ENCODE measurements at places on chromosomes 3 and 15.

DNA sequence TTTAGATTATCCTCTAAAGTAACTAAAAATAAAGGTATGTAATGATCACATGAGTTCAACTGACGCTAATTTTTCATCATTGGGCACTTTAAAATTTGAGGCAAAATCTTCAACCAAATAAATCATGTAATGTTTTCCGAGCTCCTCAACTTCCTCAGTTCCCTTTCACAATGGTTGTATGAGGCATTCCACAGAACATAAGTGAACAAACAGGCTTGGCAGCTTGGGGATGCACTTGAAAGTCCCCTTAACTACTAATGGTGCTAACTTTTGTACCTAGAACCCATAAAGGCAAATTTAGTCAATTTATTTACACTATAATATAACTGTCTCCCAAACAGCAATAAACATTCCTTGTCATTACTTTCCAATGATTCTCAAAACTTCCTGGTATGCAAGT, 1137.9 kb downstream of the ROBO2 start:
- DNase-seq = no peak
- no peaks in the 10 kb centered on the region for H3K27me3 ChIP-seq
- no peaks in the 10 kb centered on the region for H3K4me1 ChIP-seq

GRCh38 chr3:170049146-170050000, 11.6 kb downstream of the GPR160 start:
- peak; percentile 30 for DNase-seq
- no peak overlapping the region for H3K27ac ChIP-seq
- H3K4me3 ChIP-seq = no peak overlapping the region
- H3K27me3 ChIP-seq = no peaks in the 10 kb centered on the region
- peaks cover 5% of the 10 kb centered on the region for H3K4me1 ChIP-seq
- H3K36me3 ChIP-seq = no peaks in the 10 kb centered on the region

GRCh38 chr3:80113331-80113730, 345.5 kb upstream of the ROBO1 start:
- no peaks in the 10 kb centered on the region for H3K4me1 ChIP-seq
- H3K36me3 ChIP-seq = no peaks in the 10 kb centered on the region
- no peak overlapping the region for H3K4me3 ChIP-seq
- no peak for DNase-seq
- H3K27me3 ChIP-seq = no peaks in the 10 kb centered on the region

DNA sequence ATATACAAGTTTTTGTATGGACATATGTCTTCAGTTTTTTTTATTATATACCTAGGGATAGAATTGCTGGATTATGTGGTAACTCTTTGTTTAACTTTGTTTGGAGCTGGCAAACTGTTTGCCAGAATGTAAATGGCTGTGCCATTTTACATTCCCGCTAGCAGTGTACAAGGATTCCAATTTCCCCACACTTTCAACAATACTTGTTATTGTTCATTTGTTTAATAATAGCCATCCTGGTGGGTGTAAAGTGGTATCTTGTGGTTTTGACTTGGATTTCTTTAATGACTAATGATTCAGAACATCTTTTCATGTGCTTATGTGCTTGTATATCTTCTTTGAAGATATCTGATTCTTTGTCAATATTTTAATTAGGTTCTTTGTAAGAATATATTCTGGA, 64.4 kb downstream of the ZNF609 start:
- no peaks in the 10 kb centered on the region for H3K27me3 ChIP-seq
- H3K27ac ChIP-seq = no peak overlapping the region
- DNase-seq = no peak
- H3K4me3 ChIP-seq = no peak overlapping the region
- peaks cover 38% of the 10 kb centered on the region for H3K4me1 ChIP-seq

DNA sequence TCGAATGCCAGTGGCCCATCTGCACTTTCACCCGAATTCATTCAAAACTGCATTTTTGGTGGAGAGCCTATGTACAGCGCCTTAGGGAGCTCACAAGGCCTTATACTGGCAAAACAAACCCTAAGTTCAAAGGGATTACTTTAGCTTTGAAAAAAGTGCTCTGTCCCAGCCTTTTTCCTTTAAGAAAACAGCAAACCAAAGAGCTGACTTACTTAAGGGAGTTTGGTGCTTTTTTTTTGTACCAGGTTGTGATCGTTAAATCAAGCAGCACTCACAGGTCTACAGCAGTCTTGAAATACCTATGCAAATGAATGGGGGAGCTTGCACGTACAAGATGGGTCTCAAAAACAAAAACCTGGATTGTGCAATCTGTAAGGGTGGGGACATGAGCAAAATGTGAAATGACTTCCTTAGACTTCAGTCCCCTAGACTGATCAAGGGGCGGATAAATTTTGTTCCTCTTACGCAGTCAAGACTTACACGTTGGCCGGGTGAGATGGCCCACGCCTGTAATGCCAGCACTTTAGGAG, 11.6 kb upstream of the PIK3CB start:
- H3K27me3 ChIP-seq = no peaks in the 10 kb centered on the region
- no peak for DNase-seq
- no peak overlapping the region for H3K27ac ChIP-seq
- H3K4me3 ChIP-seq = no peak overlapping the region

DNA sequence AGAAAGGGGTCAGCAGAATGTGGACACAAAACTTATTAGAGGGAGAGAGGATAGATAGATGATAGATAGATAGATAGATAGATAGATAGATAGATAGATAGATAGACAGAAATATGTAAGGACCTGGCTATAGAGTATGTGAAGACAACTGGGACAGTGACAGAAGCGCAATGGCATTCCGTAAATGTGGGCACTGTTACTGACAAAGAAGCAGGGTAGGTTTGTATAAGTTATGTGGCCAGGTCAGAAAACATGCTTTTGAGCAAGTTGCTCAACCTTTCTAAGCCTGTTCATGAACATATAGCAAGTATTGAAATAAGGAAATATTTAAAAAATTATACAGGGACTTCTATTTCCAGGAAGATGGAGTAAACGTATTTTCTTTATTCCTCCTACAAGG, 17.3 kb upstream of the SNTN start:
- H3K4me3 ChIP-seq = no peak overlapping the region
- H3K27me3 ChIP-seq = no peaks in the 10 kb centered on the region
- no peak overlapping the region for H3K27ac ChIP-seq
- DNase-seq = no peak
- H3K4me1 ChIP-seq = no peaks in the 10 kb centered on the region

DNA sequence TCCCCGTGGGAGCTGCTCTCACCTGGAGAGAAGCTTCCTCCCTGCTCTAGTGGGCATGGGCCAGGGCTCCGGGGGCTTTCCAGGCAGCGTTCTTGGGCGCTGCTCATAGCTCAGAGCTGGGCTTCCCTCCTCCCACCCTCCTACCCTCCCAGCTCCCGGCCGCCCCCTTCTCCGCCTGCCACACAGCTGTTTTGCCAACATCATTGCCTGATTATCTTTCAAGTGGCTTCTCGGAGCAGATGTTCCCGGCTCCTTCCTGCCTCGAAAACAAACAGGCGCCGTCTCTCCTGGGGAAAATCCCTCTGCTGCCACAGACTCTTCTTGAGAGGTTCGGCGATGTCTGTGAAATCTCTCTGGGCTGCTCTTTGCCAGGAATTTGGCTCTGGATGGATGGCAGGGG, 195.6 kb downstream of the RPLP1 start:
- H3K27ac ChIP-seq = no peak overlapping the region
- peaks cover 6% of the 10 kb centered on the region for H3K27me3 ChIP-seq
- no peak for DNase-seq
- H3K36me3 ChIP-seq = no peaks in the 10 kb centered on the region
- H3K4me3 ChIP-seq = no peak overlapping the region
- no peaks in the 10 kb centered on the region for H3K4me1 ChIP-seq

- peaks cover 80% of the 10 kb centered on the region for H3K4me1 ChIP-seq
- H3K4me3 ChIP-seq = no peak overlapping the region
- no peak overlapping the region for H3K27ac ChIP-seq
- H3K27me3 ChIP-seq = no peaks in the 10 kb centered on the region
- H3K36me3 ChIP-seq = peaks cover 6% of the 10 kb centered on the region
Measured at GRCh38 chr3:58016710-58017109, 8.5 kb downstream of the FLNB start.

DNA sequence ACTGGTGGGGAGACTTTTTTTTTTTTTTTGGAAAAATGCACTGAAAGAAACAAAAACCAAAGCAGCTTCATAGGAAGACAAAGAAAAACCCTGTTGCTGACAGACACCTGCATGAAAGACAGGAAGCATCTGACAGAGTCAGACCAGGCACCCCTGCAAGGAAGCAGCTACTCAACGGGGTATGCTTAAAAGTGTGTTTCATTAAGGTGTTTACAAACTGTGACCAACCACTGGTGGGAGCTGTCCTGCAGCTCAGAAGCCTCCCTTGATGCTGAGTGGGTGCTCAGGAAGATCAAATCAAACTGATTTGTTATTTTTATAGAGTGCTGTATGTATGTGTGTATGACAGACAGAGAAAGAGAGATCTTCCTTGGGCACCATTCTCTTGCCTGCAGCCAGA, 34.7 kb upstream of the AGBL1 start:
- no peaks in the 10 kb centered on the region for H3K4me1 ChIP-seq
- H3K4me3 ChIP-seq = no peak overlapping the region
- no peaks in the 10 kb centered on the region for H3K27me3 ChIP-seq

DNA sequence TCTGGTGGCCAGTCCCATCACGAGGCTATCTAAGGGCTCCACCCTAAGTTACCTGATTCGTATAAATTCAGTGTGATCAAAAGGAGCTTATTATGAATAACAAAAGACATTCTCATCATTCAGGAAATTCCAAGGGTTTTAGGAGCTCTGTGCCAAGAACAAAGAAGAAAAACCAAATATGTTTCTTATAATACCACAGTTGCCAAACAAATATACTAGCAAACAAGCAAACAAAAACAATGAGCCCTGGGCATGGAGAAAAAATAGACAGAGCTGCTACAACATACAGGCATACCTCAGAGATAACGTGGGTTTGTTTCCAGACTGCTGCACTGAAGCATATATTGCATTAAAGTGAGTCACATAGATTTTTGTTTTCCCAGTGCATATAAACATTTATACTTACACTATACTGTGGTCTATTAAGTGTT, 20.2 kb upstream of the CFAP161 start:
- H3K36me3 ChIP-seq = no peaks in the 10 kb centered on the region
- peaks cover 10% of the 10 kb centered on the region for H3K4me1 ChIP-seq
- H3K27ac ChIP-seq = no peak overlapping the region

GRCh38 chr3:42803414-42804105, 730 bp downstream of the HIGD1A start:
- H3K27ac ChIP-seq = peak overlapping the region; percentile 39
- H3K36me3 ChIP-seq = no peaks in the 10 kb centered on the region
- peak overlapping the region; percentile 77 for H3K4me3 ChIP-seq
- peaks cover 10% of the 10 kb centered on the region for H3K27me3 ChIP-seq
- peaks cover 11% of the 10 kb centered on the region for H3K4me1 ChIP-seq

DNA sequence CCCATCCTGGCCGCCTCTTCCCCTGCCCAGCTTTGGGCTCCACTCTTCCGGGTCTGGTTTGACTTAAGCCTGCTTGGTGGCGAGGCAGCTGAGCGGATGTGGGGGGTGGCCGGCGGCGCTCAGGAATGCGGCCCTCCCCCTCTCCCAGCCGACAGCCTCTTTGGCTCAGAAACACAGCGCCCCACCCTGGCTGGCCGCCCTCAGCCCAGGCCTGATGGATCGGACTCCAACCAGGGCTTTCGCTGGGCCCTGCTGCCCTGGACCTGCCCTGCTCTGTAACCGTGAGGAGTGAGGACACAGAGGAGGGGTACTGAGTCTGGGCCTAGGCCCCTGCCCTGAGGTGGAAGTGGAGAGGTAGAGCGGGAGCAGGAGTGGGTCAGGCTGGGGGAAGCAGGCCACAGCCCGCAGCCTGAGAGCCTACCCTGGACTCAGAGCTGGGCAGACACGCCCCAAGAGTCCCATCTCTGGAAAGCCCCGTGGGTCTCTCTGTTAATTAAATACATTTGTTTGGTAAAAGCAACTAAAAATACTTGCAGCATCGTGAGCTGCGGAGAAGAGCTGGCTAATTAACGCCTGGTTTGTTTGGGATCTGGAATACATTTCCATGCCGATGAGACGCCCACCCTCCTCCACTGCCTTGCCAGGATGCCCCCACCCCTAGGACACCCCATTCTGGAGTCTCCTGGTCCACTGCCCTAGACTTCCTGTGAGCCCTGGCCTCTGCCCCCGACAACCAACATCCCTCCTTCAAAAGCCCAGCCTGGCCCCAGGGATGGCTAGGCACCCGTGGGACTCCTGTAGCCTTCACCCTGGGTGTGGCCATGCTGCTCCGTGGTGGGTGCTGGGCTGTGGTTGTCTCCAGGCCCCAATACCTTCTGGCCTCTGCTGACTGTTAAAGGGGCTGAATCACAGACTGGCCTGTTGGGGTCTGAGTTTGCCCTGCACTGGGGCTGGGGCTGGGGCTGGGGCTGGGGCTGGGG, 19.6 kb downstream of the PLXNA1 start:
- no peaks in the 10 kb centered on the region for H3K36me3 ChIP-seq
- H3K27ac ChIP-seq = peak overlapping the region; percentile 50
- no peaks in the 10 kb centered on the region for H3K27me3 ChIP-seq

- peaks cover 8% of the 10 kb centered on the region for H3K4me1 ChIP-seq
- no peaks in the 10 kb centered on the region for H3K27me3 ChIP-seq
Measured at GRCh38 chr15:74821091-74821789, 5.2 kb upstream of the CPLX3 start.

DNA sequence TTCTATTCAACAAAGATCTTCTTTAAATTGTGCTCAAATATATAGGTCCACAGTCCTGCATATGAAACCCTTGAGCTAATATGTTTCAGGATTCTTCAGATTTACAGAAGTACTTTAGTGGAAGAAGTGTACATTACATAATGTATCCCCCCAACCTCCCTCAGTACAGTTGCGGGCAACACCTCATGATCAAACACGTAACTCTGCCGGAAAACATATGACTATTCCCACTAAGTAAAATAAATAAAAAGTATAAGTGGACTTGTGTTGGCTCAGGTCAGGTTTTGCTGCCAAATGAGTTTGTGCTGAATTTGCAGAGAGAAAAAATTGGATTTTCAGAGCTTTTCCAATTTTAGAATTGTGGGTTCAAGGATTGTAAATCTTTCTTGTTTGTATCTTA, 267.6 kb upstream of the MDFIC2 start:
- no peaks in the 10 kb centered on the region for H3K36me3 ChIP-seq
- H3K27ac ChIP-seq = no peak overlapping the region
- H3K27me3 ChIP-seq = peaks cover 4% of the 10 kb centered on the region

GRCh38 chr15:70258369-70259027, 160.8 kb upstream of the TLE3 start:
- H3K4me1 ChIP-seq = no peaks in the 10 kb centered on the region
- peak; percentile 10 for DNase-seq
- H3K36me3 ChIP-seq = no peaks in the 10 kb centered on the region
- H3K4me3 ChIP-seq = no peak overlapping the region

DNA sequence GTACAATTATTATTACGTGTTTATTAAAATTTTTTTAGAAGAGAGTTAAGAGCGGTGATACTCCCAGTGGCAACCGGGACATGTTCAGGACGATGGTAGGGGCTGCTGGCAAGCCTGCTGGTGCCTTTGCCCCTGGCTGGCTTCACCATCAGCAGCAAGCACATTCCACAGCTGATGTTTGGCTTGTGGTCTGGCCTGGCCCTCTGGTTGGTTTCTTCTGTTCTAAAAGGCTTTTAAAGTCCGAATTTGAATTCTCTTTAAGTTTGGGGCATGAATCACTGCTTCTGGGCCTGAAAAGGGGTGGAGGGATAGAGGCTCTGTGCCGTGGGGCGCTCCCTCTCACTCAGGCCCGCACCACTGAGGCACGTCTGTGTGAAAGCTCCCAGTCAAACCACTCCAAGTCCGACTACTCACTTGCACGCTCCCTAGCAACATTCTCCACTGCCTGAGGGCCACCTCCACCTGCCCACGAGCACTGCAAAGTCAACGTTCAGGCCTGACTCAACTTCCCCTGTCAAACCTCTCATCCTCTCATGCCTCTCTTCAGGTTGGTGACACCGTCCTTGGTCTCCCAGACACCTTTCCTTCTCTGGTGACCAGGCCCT, 10.1 kb downstream of the ITGA11 start:
- no peaks in the 10 kb centered on the region for H3K36me3 ChIP-seq
- no peak overlapping the region for H3K4me3 ChIP-seq
- no peak for DNase-seq
- H3K4me1 ChIP-seq = no peaks in the 10 kb centered on the region
- H3K27ac ChIP-seq = no peak overlapping the region

All from endothelial cell of umbilical vein (primary cell).